CD4-positive, alpha-beta memory T cell (primary cell): ENCODE measurements at places on chromosomes 3 and 15.

DNA sequence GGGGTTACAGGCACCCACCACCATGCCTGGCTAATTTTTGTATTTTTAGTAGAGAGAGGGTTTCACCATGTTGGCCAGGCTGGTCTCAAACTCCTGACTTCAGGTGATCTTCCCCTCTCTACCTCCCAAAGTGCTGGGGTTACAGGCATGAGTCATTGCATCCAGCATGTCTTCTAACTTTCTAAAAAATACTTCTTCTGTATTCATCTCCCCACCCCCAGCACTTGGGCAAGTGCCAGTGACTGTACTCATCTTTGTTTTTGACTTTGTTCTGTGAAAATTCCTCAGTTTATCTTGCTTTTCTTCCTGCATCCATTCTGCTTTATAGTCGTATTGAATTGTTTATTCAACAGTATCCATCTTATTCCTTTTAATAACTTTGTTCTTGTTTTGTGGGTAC, 47.6 kb downstream of the ARIH1 start:
- no peak for DNase-seq

DNA sequence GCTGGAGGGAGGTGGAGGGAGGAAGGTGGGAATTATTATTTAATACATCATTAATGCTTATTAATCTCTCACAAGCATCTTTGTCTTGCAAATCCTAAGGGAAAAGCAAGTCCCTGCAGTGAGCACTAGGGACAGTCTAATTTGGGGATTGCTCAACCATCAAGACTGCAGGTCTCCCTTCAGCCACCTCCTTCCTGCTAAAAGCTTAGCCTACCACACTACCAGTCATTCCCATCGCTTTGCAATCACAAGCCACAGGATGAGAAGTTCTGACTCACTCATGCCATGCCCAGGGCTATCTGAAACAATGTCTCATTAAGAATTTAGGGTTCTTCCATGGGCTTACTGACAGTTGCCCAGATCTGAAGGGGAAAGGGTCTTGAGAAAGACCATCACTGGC, 51.0 kb upstream of the EIF1B start:
- DNase-seq = no peak

DNA sequence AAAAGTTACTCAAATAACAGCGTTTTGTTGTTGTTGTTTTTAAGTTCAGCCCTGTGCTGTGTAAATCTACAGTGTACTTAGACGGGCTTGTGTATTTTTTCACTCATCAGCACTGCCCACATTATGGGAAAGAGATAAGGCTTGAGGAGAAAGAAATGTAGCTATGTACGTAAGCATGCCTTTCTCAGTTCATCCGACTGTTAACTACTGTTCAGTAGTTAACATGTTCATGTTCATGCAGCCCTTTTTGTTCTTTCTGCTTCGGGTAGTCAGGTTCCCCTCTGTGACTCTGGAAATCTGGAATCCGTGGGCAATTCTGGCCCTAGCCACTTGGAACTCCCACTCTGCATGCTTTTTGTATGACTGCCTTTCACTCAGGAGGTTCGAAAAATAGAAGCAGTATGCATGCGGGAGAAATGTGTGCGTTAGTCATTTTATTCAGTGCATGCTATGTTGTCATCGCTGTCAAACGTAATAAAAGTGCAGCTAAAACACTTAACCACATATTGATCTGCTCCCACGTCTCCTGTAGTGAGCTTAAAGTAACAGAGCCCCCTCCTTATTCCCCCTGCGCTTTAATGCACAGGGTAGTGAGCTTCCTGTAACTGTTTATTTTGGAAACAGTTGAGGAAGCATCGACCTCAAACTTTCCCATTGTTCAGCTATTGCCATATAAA, 283.1 kb upstream of the NR2F2 start:
- no peak for DNase-seq

DNA sequence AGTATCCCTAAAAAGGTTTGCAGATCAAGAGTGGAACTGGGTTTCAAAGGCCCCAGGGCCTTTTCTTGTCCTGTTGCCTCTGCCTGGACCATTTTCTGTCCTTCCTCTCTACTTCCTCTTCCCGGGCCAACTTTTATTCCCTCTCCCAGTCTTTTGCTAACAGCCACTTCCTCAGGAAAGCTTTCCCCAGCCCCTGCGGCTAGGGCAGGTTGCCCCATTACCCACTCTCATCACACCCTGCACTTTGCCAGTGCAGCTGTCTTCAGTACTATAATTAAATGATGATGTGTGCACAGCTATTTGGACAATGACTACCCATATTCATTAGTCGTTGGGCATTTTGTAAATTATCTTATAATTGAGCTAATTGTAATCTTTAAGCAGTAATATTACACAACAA, 150.5 kb upstream of the THBS1 start:
- no peak for DNase-seq
